Muscle of leg (tissue), 16 donors: ENCODE measurements at places on chromosomes 12 and 14.

GRCh38 chr12:119718141-119718540, 50.2 kb downstream of the PRKAB1 start:
- H3K4me3 ChIP-seq, result no peak overlapping the region
- H3K36me3 ChIP-seq, result peaks cover 26% of the 10 kb centered on the region

DNA sequence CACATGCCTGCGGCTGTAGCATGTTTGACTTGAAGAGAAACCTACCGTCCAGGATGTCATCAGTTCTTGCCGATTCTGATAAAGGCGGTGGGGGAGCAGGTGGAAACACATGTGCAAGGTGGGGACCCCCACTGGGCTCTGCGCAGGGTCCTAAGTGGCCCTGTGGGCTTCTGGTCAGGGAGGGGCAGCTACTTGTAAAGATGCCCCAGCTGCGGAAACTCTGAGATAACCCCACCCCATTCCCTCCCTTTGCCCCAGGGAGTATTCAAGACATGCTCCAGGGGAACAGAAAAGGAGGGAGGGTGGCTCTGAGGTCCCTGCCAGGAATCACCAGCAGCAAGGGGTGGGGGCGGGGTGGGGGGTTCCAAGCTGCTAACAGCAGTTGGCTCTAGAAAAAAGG, 67.6 kb downstream of the PIWIL1 start:
- H3K4me1 ChIP-seq, result no peaks in the 10 kb centered on the region
- no peak for DNase-seq
- H3K27ac ChIP-seq, result no peak overlapping the region
- H3K27me3 ChIP-seq, result no peaks in the 10 kb centered on the region
- no peak overlapping the region for H3K4me3 ChIP-seq

DNA sequence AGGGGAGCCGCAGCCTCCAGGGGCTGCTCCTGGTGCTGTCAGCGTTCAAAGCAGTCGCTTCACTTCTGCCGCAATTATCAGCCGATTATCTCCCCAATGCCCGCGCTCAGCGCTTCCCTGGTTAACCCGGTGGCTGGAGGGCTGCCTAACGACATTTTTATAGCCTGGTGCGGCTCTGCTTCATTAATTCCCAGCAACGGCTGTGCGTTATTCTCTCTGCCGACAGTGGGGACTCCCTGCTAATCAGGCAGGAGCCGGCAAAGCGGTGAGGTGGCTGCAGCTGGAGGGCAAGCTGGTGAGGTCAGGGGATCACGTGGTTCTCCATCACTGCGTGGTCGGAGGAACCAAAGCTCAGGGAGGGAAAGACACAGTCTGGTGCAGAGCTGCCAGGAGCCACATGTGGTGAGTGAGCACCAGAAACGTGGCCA, 62.9 kb downstream of the GLRX5 start:
- H3K27ac ChIP-seq, result no peak overlapping the region
- no peak overlapping the region for H3K4me3 ChIP-seq
- peaks cover 31% of the 10 kb centered on the region for H3K27me3 ChIP-seq
- peaks cover 2% of the 10 kb centered on the region for H3K4me1 ChIP-seq
- no peak for DNase-seq

GRCh38 chr14:75886636-75887348, 95.0 kb downstream of the TGFB3 start:
- no peak overlapping the region for H3K4me3 ChIP-seq
- no peaks in the 10 kb centered on the region for H3K27me3 ChIP-seq
- peaks cover 4% of the 10 kb centered on the region for H3K4me1 ChIP-seq
- H3K27ac ChIP-seq, result peak overlapping the region; percentile 58
- H3K36me3 ChIP-seq, result peaks cover 4% of the 10 kb centered on the region

GRCh38 chr14:101950516-101951215, 13.7 kb upstream of the DYNC1H1 start:
- peaks cover 9% of the 10 kb centered on the region for H3K27me3 ChIP-seq
- H3K36me3 ChIP-seq, result no peaks in the 10 kb centered on the region
- no peak overlapping the region for H3K4me3 ChIP-seq
- no peak for DNase-seq

DNA sequence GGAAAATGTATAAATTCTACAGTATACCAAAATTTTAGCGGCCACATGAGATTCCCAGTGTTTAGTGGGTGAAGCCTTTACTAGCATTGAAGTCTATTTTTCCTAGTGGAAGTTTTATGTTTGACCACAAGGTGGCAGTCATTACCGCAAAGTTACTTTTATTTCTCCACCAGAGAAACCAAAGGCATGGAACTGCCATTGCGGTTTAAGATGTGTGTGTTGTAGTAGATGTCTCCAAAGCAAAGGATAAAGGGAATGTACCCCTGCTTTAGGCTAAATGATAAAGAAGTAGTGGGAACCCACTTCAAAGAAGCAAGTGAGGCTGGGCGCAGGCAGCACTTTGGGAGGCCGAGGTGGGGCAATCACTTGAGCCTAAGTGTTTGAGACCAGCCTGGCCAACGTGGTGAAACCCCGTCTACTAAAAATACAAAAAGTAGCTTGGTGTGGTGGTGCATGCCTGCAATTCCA, 140.5 kb downstream of the PRKCH start:
- no peaks in the 10 kb centered on the region for H3K27me3 ChIP-seq
- no peak overlapping the region for H3K27ac ChIP-seq
- peaks cover 7% of the 10 kb centered on the region for H3K4me1 ChIP-seq
- peak; percentile 85 for DNase-seq
- H3K4me3 ChIP-seq, result no peak overlapping the region

DNA sequence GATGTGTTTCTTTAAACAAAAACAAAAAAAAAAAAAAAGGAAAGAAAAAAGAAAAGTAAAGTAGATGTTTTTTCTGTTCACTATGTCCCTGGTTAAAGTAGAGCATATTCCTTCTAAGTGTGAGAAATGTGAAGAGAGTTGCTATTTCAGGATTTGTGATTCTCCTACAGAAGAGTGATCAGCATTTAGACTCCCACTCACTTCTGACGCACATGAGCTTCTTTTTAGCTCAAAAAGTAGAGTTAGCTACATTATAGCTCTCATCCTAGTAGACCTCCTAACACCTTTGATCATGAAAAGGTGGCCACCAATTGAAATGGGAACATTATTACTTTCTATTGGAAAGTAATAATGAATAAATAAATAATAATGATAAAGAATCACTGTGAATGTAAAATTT, 368.2 kb downstream of the NAV3 start:
- DNase-seq, result no peak
- no peaks in the 10 kb centered on the region for H3K4me1 ChIP-seq
- H3K4me3 ChIP-seq, result no peak overlapping the region

GRCh38 chr14:61524211-61524806, 171.0 kb upstream of the HIF1A start:
- peaks cover 4% of the 10 kb centered on the region for H3K27me3 ChIP-seq
- H3K4me3 ChIP-seq, result no peak overlapping the region
- DNase-seq, result no peak
- H3K4me1 ChIP-seq, result peaks cover 14% of the 10 kb centered on the region

GRCh38 chr12:32039917-32040575, 66.6 kb upstream of the BICD1 start:
- H3K4me3 ChIP-seq, result no peak overlapping the region
- H3K27ac ChIP-seq, result no peak overlapping the region
- DNase-seq, result peak; percentile 21
- no peaks in the 10 kb centered on the region for H3K27me3 ChIP-seq
- no peaks in the 10 kb centered on the region for H3K4me1 ChIP-seq
- no peaks in the 10 kb centered on the region for H3K36me3 ChIP-seq

- no peaks in the 10 kb centered on the region for H3K27me3 ChIP-seq
- H3K4me1 ChIP-seq, result peaks cover 9% of the 10 kb centered on the region
- peak overlapping the region; percentile 65 for H3K4me3 ChIP-seq
- H3K27ac ChIP-seq, result peak overlapping the region; percentile 86
Measured at GRCh38 chr12:71756054-71756690, 1.5 kb downstream of the RAB21 start.

DNA sequence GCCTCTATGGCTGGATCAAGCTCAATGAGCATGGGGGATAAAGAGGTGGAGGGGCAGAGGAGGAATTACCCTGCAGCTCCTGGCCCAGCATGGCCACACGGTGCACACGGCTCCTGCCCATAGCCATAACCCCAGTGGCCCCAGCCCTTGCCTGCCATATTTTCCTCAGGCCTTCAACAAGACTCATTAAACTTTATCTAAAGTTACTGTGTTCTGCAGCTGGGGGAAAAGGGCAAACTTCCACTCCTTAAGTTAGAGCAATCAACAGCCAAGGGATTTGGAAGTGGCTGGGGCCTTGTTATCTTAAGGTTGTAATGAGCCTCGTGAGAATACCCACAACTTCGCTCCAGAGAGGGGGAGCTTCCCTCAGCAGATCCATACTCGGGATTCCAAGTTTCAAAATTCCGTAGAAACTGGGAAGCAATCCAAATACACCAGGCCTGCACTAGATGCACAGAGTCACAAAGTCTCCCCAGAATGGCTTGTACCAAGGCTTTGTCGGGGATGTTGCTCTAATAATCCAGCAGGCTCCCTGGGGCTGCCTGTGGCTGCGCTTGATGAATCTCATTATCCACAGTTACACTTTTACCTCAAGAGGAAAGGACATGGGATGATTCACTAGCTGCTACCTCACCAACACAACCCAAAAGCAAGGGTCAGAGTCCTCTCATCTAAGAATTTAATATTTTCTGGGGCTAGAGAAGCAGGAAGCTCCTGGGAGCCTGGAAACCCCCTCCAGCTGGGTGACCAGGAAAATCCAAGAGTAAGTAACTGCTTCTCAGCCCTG, 13.0 kb upstream of the OR6J1 start:
- no peak overlapping the region for H3K27ac ChIP-seq
- H3K4me1 ChIP-seq, result peaks cover 6% of the 10 kb centered on the region
- H3K36me3 ChIP-seq, result no peaks in the 10 kb centered on the region
- H3K4me3 ChIP-seq, result no peak overlapping the region

DNA sequence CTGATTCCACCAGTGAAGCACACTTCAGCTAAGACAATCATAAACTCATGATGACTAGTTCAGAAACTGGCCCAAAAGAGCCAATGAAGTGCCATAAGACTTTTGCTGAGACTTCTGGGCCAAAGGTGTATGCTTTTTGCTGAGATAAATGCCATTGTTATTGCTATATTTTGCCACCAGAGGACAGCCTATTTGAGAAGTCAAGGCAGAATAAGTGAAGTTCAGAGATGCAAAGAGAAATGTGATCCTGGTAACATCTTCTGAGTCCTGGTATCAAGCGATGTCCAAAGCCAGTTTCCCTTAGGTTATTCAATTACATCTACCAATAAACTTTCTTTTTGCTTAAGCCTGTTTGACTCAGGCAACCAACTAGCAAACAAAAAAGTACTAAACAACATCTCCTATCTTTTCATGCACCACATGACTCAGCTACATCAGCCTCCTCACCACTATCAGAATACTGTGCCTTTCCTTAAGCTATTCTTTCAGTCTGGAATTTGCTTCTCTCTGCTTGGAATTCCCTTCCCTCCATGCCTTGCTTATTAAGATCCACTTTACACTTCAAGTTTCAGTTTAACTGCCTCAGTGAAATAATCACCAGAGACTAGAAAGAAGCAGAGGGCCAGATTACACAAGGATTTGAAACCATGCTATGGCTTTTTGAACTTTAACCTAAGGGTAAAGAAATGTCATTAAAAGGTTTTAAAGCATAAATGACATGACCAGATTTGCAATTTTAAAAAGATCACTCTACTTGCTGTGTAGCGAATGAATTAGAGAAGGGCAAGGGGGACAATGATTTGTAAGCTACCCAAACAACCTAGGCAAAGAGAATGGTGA, 14.0 kb downstream of the CRY1 start:
- DNase-seq, result peak; percentile 37
- no peaks in the 10 kb centered on the region for H3K4me1 ChIP-seq
- H3K36me3 ChIP-seq, result no peaks in the 10 kb centered on the region

DNA sequence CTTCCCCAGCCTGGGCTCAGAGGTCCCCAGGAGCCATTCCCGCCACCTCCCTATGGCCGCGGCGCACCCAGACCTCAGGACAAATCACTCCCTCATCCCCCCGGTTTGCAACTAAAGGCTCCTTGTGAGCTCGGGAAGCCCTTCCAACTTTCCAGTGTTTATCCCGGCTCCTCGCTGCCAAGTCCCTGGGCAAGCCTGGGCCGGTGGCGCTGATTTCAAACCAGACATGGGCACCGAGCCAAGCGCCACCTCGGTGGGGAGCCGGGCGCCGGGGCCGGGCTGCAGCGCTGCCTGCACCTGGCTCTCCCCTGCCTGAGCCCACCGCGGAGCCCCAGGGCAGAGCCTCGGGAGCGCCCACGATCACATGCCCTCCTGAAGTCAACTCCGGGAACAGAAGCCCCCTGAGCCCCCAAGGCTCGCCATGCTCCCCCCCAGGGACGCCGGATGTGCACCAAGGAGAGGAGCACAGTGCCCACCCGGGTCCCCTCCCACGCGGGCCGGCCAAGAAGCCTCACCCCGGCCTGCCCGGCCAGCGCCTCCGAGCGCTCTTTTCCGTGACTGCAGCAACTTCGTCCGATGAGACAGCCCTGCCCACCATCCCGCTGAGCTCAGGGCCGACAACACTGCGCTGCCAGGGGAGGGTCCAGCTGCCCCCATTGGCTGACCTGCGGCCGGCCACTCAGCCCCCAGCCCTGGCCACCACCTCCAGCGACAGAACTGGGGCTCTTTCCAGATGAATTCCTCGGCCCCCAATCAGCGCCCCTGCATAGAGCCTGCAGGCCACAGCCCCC, 50.0 kb downstream of the NCOR2 start:
- H3K27ac ChIP-seq, result peak overlapping the region; percentile 99
- H3K36me3 ChIP-seq, result peaks cover 34% of the 10 kb centered on the region
- H3K27me3 ChIP-seq, result no peaks in the 10 kb centered on the region
- peak overlapping the region; percentile 75 for H3K4me3 ChIP-seq
- DNase-seq, result peak; percentile 92

DNA sequence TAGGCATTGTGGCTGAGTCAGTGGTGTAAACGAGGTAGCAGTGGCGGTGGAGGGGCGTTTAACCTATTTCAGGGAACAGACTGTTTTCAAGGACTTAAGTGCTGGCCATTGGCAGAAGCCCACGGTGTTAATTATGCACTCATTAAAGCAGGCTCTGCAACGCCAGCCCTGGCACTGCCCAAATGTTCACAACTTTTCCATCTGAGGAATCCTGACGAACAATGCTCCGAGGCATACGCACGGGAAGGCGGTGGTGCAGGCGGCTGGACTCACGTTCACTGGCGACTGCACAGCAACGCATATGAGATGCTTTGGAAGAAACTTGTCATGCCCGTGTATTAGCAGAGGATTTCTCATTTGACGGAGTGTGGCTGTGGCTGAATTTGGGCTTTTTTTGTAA, 70.6 kb upstream of the SLC24A4 start:
- H3K27me3 ChIP-seq, result peaks cover 34% of the 10 kb centered on the region
- DNase-seq, result peak; percentile 53
- no peaks in the 10 kb centered on the region for H3K36me3 ChIP-seq
- H3K4me3 ChIP-seq, result no peak overlapping the region

DNA sequence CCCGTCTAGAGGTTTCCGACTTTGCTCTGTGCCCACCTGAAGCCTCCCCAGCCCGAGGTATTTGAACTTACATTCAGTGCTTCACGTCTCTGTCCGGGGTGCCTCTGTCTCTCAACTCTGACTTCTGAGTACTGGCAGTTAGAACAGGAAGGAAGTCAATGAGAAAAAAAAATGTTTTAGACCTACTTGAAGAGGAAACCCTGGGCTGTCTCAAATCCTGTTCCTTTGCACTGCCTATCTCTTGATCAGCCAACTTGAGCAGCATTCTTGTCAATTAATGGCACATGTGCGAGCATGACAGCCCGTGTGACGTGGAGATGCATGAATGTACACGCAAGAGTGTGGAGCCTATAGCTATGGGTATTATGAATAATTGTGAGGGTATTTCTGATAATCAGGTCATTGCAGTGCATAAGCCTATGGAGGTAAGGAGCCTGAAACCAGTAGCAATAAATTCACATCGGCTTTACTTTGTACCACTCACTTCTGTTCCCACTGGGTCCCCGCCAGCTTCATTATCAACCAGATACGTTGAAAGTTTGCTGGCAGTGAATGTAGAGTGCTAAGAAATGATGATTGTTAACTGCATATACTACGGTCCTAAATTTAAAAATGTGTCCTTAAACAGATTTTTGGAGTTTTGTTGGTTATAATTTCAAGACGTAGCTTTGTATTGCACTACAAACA, at the start of gene ARHGDIB:
TSS of gene ARHGDIB (minus strand) at position 136 of the 687 bp plus-strand sequence. CDS start 10,889 bp downstream, outside the sequence.
- H3K27ac ChIP-seq, result peak within 1 kb of the TSS; percentile 73
- peak within 1 kb of the TSS; percentile 46 for H3K4me3 ChIP-seq
- no peaks in the 10 kb centered on the region for H3K36me3 ChIP-seq
